ENCODE measurements at places on chromosomes 5 and 9. TPM values are rescaled to one million over a fixed set of nuclear protein-coding genes. Genes with fewer than 3 reads are reported as not detected.

The KIF12 gene
- polyA plus RNA-seq: 249 TPM

- DNase-seq: no peak
These were observed 12.6 kb downstream of the VLDLR start for GRCh38 chr9:2634153-2634552.

- peak; percentile 72 for DNase-seq
These were observed 398 bp upstream of the BASP1 start for GRCh38 chr5:17216974-17217492.

- no peak for DNase-seq
These were observed 556.7 kb upstream of the TLE4 start for GRCh38 chr9:79014929-79015699.

The ECM2 gene
- polyA plus RNA-seq: 12.2 TPM

- DNase-seq: peak; percentile 29
These were observed 1.5 kb downstream of the PIP5K1B start for GRCh38 chr9:68706363-68707201.

DNA sequence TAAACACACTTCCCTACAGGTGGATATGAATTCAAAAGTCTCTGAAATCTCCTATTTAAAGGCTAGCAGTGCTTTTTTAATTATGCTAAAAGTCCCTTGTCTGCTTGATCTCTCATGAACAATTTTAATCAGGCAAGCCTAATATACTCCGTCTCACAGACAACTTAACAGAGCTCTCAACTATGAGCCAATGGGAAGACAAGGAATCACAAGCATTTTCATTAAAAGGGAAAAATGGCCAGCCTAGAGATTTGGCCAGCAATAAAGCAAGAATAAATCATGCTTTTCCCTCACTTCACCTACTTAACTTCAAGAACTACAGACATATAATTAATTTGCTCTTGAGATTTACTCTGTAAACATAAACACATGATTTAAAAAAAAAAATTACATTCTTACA lies 78.0 kb downstream of the RFX3 start:
- DNase-seq: no peak

The CCL28 gene
- polyA plus RNA-seq: 3.2 TPM

The CD72 gene
- 2.8 TPM for polyA plus RNA-seq

DNA sequence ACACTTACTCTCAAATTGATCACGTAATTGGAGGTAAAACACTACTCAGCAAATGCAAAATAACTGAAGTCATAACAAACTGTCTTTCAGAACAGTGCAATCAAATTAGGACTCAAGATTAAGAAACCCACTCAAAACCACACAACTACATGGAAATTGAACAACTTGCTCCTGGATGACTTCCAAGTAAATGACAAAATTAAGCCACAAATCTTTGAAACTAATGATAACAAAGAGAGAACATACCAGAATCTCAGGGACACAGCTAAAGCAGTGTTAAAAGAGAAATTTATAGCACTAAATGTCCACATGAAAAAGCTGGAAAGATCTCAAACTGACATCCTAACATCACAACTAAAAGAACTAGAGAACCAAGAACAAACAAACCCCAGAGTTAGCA lies 540.5 kb upstream of the CDH18 start:
- DNase-seq: no peak

- DNase-seq: no peak
These were observed 557 bp upstream of the PHF2 start for GRCh38 chr9:93575796-93576257.

The PKD2L2 gene
- polyA plus RNA-seq: 0.53 TPM

DNA sequence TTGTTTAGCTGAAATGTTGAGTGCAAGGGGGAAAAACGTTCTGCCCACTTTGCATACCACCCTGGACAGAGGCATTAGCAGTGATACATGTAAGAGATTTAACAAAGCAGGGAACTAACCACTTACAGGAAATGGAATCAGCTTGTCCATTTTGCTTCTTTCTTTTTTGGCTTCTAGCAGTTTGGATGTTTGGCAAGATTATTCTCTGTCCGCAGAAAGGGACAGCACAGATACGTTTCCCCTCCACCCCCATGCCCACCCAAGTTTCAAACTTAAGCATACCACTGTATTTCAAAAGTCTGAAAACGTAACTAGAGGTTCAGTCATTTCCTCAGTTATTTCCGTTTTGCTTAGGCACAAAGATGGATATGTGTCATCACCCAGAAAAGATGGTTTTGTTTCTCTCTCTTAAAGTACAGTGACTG lies 118.4 kb downstream of the GDNF start:
- no peak for DNase-seq

- no peak for DNase-seq
These were observed 20.7 kb upstream of the STARD4 start for GRCh38 chr5:111532886-111533582.

The SPATA31C1 gene
- 0.80 TPM for polyA plus RNA-seq

The ACO1 gene
- polyA plus RNA-seq: 49.1 TPM

GRCh38 chr5:122500245-122501088 lies 188.4 kb downstream of the SNCAIP start:
- peak; percentile 71 for DNase-seq

DNA sequence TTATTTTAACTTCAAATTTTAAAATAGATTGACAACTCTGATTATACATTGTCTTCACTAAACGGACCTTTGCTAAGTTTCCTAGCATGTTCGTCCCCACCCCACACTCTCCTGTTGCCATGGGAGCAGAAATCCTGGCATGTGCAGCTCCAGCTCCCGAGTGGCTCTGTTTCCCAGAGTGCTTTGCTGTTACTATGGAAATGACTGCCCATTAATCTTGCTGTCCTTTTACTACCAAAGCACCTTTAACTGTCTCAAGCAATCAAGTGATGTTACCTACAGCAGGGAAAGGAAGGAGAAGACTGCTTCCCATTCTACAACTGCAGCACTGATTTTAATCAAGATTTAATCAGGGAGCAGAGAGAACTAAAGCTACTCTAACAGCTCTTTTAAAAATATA lies 212.0 kb upstream of the KIF2A start:
- DNase-seq: peak; percentile 89

- no peak for DNase-seq
These were observed 23.8 kb downstream of the MRPS27 start for GRCh38 chr5:72296256-72296655.

GRCh38 chr9:134855231-134855899 lies 25.2 kb upstream of the FCN2 start:
- no peak for DNase-seq
